ENCODE measurements at places on chromosomes 1 and 21.
A peak's percentile ranks its signal among the peaks of the same experiment; 100 is the strongest.

- no peak for DNase-seq
These were observed 1.1 kb upstream of the SYNC start for GRCh38 chr1:32703479-32704291.

DNA sequence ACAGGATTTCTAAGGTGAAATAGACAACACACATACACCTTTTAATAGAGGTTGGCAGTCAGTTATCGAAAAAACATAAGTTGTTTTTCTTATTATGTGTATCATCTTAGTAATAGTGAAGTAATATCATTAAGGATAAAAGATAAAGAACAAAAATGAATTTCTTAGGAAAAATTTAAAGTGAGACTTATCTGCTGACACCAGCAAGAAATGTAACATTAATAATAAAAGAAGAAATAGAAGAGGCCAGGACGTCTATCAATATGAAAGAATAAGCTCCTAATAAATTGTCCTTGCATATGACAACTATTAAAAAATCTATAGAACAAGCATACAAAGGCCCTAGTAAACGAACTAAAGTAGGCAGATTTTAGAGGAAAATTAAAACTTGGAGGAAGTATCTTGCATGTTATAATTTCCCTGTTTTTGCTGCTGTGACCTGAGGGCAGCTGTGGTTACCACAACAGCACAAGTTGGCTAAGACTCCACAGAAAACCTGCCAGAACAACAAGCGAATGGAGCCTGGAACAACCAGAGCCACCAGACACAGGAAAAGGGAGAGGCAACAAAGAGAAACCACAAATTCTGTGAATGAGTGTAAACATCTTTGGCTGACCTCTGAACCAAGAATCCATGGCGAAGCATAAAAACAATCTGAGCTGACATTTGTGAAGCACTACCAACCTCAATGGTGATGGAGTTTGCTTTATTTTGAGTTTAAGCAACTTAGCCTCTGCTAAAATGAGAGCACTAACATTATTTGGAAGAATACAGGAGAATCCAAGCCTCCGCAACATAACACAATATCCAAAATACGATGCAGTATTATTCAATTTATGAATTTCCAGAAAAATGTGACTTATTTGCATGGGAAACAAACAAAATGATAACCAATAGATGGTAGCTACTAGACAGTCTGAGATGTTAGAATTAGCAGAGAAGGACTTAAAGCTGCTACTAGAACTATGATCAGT lies 207.5 kb downstream of the KCNT2 start:
- no peak for DNase-seq

- DNase-seq, result no peak
These were observed 136.6 kb downstream of the PROX1 start for GRCh38 chr1:214124281-214124805.

GRCh38 chr1:154735061-154735803 lies 127.2 kb upstream of the ADAR start:
- peak; percentile 87 for DNase-seq

DNA sequence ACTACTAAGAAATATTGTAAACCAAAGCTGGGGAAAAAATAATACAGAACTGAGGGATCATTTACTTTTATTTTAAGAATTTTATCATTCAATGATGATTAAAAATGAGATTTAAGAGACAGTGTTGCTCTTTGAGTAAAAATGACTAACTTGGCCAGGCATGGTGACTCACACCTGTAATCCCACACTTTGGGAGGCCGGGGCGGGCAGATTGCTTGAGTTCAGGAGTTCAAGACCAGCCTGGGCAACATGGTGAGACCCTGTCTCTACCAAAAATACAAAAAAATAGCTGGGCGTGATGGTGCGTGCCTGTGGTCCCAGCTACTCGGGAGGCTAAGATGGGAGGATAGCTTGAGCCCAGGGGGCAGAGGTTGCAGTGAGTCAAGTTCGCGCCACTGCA lies 21.8 kb upstream of the PLEKHO1 start:
- no peak for DNase-seq

DNA sequence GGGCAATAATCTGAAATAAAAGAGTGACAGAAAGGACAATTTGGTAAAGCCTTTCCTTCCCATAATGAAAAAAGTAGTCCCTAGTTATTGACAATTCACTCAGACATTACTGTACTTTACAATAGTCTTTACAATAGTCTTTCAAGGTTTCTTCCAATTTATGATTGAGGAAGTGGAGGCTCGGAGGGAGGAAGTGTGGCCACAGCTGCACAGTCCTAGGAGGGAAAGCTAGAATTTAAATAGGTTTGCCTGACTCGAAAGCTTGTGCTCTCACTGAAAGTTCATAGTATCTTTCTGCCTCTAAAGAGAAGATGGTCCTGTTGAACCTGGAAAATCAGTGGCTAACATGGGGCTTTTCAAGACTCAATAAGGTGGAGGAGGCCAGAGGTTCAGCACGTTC lies 203.2 kb downstream of the SDCCAG8 start:
- DNase-seq, result no peak

- DNase-seq, result no peak
These were observed 193.2 kb downstream of the TM2D1 start for GRCh38 chr1:61531716-61532115.

GRCh38 chr1:10432910-10433700 lies 2.9 kb downstream of the CENPS start:
- no peak for DNase-seq

DNA sequence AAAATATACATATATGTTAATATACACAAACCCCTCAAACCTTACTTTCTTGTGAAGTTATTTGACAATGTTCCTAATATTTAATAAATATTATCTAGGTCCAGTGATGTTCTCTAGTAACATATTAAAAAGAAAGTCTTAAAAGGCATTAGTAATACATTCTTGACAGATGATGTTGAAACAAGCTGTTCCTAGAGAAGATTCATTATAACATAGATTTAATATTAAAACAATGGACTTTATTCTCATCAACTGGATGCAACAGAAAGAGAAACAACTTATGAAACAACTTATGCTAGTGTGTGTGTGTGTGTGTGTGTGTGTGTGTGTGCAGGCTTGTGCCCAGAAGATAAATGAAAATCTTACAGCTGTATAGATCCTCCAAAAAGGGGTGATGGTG lies 68.5 kb upstream of the PLXNA2 start:
- DNase-seq, result no peak

DNA sequence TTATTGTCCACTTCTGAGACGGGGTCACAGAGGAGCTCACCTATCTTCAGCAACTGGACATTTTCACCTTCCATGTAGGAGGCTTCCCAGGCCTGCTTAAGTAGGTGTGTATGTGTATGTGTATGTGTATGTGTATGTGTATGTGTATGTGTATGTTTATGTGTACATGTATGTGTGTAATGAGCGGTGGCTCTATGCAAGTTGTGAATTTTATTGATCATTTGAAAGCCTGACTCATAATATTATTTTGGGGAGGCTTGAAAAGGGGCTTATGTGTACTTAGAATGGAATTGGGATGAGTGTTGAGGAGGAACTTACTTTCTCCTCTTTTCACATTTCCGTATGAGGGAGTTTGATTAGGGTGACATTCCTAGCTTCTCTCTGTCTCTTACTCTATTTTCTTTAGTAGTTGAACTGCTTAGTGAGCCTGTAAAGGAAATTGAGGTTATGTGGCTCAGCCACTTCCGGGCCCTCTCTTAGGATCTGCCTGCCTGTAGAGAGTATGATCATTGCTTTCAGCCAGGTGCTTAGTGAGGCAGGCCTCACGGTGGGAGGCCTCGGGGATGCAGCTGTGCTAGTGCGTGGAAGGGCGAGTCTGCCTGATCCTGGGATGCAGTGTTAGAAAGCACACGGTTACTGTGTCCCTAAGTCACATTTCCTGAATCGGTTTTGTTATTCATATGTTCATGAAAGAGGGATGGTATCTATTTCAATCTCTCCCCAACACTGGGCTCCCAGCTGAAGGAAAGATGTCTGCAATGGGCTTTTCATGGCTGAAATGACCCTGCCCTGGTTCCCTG lies 61.0 kb downstream of the IER5 start:
- no peak for DNase-seq

DNA sequence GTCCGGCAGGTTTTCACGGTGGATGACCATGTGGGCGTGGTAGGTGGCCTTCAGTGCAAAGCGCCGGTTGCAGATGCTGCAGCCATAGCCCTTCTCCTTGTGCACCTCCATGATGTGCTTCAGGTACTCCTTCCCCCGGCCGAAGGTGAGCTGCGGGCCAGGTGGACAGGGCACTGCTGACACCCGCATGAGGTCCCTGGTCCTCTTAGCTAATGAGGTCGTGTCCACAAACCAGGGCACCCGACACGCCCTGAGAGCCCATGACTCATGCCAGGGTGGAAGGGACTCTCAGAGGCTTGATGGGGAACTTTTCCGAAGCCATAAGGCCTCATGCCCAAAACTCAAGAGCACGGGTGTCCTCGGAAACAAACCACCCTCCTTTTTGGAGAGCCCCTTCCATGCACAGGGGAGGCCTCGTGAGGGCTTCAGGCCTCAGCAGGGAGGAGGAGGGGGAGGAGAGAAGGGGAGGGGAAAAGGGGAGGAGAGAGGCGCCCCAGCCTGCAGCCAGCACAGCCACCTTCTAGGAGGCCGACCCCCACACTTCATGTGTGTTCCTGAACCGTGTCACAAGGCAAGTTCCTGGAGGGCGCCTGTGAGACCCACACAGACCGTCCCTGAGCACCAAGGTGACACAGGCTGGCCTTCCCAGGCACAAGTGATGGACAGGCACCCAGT lies 54.4 kb upstream of the RIPK4 start:
- DNase-seq, result peak; percentile 84

- DNase-seq, result no peak
These were observed 599 bp downstream of the MKNK1 start for GRCh38 chr1:46603481-46603857.

DNA sequence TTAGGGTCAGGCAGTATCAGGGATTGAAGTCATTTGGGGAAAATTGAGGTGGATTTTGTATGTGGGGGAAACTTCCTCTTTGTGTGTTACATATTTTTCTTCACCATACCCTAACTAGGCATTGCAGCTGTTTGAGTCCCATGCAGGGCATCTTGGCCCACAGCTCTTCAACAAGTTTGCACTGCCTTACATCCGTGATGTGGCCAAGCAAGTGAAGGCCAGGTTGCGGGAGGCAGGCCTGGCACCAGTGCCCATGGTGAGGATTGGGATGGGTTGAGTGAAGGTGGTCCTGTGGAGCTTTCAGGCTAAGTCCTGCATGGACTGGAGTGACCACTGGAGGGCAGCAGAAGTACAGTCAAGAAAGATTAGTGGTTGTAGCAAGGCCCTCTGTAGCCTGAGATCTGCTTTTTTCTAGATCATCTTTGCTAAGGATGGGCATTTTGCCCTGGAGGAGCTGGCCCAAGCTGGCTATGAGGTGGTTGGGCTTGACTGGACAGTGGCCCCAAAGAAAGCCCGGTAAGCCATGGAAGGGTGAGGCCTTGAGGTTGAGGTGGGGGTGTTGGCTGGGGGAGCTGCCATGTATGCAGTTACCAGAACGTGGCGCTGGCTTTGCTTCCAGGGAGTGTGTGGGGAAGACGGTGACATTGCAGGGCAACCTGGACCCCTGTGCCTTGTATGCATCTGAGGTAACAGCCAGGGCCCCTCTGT lies 2.4 kb downstream of the UROD start:
- DNase-seq, result peak; percentile 89

DNA sequence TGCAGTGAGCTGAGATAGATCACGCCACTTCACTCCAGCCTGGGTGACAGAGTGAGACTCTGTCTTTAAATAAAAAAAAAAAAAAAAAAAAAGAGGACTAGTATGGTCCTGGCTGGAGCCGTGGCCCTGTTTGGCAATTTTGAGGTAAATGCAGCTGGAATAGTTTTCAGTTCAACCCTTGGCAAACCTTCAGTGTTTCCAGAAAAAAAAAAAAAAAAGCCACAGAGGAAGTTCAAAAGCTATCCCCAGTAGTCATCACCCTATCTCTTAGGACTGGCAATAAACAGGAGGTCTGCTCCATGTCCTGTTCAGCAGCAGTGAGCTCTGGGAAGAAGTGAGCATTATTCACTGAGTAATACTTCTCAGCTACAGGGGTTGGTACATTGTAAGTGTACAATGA lies 56.8 kb upstream of the ERRFI1 start:
- DNase-seq, result no peak

GRCh38 chr1:3033040-3033789 lies 11.9 kb downstream of the ACTRT2 start:
- DNase-seq, result peak; percentile 49

GRCh38 chr1:173267453-173267945 lies 60.4 kb upstream of the TNFSF4 start:
- DNase-seq, result no peak

GRCh38 chr1:98688110-98688739 lies 26.7 kb downstream of the SNX7 start:
- no peak for DNase-seq

DNA sequence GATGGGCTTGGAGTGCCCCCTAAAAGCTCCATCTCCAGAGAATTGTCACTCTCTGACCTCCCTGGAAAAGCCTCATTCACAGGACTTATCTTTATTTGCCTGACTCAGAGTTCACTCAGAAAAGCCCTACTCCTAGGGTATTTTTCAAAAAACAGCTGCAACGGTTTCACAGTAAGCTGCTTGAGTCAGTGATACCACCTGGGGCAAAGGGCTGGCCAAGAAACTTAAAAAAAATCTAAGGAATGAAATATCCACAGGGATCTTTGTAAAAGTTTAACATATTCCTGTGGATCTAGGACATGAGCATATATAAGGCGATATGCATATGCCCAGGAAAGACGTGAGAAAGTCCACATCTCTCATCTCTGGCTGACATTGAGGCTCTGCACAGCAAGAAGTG lies 33.8 kb upstream of the TSPAN2 start:
- DNase-seq, result no peak

GRCh38 chr21:15441992-15442391 lies 287.8 kb upstream of the USP25 start:
- no peak for DNase-seq

DNA sequence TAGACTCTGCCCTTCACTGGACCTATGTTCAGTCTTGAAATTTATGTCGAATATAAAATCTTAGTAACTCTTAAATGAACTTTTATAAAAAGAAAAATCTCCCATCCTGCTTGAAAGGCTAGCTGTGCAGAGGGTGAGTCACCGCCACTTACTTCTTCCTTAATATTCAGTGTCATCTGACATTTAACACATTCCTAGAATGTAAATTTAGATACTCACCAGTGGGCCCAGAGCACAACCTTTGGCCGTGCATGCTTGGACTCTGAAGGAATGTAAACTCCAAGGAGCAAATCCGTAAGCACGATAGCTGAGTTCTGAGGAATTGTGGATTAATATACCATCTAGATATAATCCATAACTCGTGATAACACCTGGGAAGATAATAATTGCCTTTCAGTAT lies 403.3 kb downstream of the KCTD3 start:
- no peak for DNase-seq
